ENCODE measurements at places on chromosomes 6 and 20.

DNA sequence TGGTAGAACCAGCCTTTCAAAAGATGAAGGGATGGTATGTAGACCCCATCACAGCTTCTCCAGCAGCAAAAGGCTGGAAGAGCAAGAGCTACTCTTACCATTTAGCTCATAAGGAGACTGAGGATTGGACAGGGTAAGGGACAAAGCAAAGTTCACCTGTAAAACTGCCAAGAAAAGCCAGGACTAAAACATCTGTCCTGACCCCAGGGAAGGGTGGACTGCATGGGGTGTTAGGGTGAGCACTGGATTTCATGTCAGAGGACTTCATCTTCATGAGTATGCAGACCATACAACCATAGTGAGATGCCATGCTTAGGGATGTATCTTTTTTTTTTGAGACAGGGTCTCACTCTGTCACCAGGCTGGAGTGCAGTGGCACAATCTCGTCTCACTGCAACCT is 19.3 kb downstream of the AHCY start:
- no peak for DNase-seq

DNA sequence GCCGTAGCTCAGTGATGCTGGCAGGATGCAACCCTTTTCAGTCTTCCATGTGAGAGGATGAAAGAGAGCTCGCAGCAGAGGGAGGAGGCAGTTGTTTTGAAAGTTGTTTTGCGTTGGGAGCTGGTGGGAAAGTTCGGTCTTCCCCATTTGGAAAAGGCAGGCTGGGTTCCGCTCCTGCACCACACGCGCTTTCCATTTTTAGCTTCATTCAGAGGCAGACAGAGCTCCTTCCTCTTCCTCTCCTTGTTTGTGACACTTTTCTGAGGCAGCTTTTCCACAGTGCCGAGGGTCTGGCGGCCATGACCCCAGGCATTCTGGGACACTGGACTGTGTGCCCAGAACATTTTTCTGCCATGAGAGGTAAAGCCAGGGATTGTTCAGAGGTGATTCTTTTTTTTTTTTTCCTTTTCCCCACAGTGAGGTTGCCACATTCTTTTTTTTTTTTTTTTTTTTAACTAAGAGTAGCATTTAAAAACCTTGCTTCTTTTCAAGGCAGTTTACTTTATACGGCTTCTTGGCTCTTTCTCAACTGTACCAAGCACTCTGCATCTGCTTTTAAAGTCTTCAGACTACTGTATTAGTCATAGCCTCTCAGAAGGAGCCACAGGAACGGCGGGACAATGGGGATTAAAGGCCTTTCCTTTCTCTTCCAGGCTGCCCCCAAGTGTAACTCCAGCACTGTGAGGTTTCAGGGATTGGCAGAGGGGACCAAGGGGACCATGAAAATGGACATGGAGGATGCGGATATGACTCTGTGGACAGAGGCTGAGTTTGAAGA is 1.6 kb downstream of the PRDM1 start:
- DNase-seq: no peak

DNA sequence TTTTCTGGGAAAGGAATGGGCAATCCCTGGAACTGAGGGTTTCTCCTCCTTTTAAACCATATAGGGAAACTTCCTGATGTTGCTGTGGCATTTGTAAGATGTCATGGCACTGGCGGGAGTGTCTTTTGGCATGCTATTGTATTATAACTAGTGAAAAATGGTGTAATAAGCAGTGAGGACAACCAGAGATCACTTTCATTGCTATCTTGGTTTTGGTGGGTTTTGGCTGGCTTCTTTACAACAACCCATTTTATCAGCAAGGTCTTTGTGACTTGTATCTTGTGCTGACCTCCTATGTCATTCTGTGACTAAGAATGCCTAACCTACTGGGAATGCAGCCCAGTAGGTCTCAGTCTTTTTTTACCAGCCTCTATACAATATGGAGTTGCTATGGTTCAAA is 9.1 kb upstream of the DCBLD1 start:
- DNase-seq: no peak

DNA sequence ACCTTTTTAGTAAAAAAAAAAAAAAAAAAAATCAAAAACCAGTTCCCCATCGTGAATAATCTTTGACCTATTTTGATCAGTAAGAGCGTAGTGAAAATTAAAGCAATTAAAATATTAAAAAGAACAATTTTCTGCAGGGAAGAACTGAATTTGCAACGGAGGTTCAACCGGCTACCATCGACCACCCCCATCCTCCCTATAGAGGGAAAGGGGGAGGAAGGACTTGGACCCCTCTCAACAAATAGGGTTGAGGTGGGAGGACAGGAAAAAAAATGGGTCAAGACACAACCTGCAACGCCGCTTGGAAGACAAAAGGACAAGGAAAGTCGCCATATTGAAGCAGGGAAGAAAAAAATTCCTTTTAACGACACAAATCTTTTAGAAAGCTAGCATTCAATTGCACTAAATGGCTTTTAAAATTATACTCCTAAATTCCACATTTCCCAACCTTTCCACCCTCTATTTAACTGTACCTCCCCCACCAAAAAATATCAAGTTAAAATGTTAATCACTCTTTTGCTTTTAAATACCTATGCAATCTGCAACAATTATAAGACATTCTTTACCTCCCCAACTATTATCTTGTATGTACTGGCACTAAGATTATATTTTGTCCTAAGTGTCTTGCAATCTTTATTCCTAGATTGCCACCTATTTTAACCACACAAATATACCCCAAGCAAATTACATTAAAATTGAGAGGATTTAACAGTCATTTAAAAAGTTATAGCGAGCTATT is 1.7 kb downstream of the PPP1R10 start:
- DNase-seq: no peak

- no peak for DNase-seq
Observed at GRCh38 chr6:115194981-115195638, 852.3 kb upstream of the HS3ST5 start.

- DNase-seq: no peak
Observed at GRCh38 chr20:13452470-13453124, 186.1 kb downstream of the TASP1 start.

DNA sequence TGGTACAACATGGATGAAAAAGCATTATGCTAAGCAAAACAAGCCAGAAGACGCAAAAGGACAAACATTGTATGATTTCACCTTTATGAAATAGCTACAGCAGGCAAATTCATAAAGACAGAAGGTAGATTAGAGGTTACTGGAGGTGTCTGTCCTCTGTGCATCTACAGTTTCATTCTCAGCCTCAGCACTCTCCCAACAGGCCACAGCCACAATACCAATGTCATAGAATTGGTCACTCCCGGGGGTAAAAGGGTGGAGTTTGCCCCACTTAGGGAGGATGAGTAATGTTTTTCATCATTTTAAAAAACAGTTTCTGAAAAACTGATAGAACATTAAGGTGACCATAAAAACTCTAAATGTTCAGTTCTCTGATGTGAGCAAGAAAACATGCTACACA is 17.2 kb upstream of the TMX4 start:
- DNase-seq: no peak

DNA sequence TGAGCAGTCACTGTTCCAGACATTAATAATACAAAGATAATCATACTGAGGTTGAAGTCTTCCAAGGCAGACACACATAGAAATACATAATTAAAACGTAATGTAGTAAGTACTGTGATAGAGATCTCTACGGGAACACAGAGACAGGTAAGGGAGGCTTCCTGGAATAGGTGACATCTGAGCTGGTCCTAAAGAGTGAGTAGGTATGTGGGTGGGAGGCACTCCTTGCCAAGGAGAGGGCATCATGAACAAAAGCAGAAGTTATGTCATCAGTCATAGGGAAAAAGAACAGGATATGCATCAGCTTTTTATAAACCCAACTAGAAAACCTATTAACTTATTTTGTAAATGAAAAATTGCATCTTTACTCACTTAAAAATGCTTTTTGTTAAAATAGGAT is 110.0 kb downstream of the MAP7 start:
- DNase-seq: no peak

DNA sequence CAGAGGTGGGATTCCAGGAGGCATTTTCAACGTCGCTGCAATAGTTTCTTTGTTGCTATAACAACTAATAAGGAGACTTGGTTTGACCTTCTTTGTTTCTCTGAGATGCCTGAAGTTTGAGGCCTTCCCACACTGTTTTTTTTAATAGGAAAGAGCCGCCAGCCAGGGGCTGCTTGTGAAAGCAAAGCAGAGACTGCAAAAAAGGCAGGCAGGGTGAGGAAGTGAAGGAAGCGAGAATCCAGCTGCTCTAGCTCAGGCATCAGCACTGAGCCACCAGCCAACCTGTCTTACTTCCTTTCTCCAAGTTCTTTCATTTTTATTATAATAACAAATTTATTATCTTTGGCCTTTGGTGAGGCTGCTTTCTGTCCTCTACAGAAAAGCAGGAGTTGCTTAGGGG is 179.1 kb downstream of the DOK5 start:
- no peak for DNase-seq

- no peak for DNase-seq
Observed at GRCh38 chr6:169026175-169026574, 227.5 kb downstream of the THBS2 start.

DNA sequence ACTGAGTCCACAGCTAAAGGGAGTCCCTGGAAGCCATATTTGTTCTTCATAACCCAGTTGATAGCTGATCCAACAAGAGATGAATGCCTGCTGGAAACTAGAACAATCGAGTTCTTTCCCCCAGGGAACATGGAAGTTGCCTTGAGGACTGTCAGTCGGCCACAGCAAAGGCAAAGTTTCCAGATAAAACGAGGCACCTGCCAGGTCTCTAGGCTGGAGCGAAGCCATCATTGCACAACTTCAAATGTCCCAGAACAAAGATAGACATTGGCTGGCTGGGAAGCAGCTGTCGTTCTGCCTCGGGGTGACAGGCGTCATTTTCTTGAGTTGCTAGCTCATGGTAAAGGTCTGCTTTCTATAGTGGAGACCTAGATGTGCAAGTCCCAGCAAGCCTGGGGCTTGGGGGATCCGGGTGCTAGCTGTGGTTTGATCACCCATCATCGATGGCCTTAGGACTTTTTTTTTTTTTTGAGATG is 184.4 kb upstream of the ZNF217 start:
- no peak for DNase-seq

GRCh38 chr20:61500791-61501321 is 248.8 kb downstream of the CDH4 start:
- no peak for DNase-seq

DNA sequence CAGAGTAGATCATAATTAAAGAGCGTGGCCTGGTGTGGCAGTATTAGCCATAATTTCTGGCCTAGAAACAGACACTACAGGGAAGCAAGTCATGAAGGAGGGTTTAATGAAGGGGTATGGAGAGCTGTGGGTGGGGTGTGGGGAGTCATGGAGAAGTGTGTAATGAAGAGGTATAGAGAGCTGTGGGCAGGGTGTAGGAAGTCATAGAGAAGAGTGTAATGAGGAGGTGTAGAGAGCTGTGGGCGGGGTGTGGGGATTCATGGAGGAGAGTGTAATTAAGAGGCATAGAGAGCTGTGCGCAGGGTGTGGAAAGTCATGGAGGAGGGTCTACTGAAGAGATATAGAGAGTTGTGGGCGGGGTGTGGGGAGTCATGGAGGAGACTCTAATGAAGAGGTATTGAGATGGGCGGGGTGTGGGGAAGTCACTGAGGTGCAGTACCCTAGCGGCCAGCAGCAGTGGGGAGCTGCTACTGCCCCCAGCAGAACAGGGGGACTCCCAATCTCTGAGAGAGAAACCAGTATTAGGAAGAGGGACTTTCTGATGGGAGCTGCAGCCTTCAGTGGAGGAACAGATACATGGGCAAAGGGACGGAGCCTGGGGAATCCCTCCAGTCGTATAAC is 145.4 kb upstream of the FOXA2 start:
- DNase-seq: no peak

DNA sequence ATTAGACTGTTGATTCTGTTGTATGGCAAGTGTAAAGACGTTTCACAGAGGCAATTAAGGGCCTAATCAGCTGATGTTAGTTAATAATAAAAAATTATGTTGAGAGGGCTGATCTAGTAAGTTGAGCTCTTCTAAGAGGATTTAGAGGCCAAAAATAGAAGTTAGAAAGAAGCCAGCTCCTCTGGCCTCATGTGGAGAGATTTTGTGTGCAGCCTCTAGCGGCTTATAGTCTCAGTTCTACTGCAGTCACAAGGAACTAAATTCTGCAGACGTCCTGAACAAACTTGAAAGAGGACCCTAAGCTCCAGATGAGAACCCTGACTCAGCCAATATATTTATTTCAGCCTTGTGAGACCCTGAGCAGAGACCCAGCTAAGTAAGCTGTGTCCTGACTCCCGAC is 498.6 kb downstream of the BTBD3 start:
- no peak for DNase-seq

- DNase-seq: no peak
Observed at GRCh38 chr20:24668384-24668702, 198.9 kb downstream of the SYNDIG1 start.

- DNase-seq: no peak
Observed at GRCh38 chr6:7769702-7770101, 43.8 kb downstream of the BMP6 start.

GRCh38 chr6:116859264-116859663 is 17.8 kb upstream of the RFX6 start:
- DNase-seq: no peak

DNA sequence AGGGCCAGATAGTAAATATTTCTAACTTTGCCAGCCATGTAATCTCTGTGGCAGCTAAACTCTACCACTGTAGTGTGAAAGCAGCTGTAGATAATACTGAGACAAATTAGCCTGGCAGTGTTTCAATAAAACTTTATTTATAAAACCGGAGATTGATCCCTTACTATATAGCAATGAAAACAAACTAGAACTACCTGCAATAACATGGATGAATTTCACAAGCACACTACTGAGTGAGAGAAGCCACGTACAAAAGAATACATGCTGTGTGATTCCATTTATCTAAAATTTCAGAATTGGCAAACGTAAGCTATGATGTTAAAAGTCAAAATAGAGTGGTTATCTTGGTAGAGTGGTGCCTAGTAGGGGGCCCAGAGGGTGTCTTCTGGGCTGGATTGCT is 198.7 kb upstream of the SGK1 start:
- no peak for DNase-seq

GRCh38 chr20:43722153-43722505 is 4.7 kb downstream of the GTSF1L start:
- DNase-seq: no peak

DNA sequence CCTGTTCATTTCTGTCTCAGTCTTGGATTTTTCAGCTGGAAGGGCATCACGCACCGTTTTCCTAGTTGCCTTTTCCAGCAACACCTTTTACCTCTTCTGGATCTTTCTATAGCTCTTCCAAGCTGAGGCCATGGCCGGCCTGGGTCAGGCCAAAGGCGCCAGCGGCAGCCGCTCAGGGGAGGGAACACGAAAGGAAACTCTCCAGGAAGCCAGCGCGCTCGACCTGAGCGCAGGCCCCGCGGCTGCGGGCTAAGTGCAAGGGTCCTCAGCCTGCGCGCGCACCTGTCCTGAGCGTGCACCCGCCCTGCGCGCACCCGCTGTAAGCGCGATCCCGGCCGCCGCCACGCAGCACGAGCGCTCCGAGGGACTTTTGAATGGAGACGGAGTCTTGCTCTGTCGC is 43.8 kb upstream of the TMEM181 start:
- no peak for DNase-seq

DNA sequence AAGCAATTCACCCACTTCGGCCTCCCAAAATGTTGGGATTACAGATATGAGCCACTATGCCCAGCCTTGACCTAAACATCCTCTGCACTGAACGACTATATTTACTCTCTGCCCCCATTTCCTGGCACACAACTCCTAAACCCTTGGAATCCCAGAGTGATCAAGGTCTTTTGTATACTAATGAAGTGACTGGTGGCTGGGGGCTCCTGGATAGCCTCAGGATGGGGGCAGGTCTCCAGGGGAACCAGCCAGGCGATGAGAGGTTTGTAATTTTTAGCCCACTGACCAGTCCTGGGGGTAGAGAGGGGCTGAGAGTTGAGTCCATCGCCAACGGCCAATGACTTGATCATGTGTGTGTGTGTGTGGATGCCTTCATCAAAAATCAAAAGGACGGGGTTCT is 71.1 kb downstream of the FAM50B start:
- DNase-seq: no peak

Data from activated CD8-positive, alpha-beta memory T cell treated with anti-CD3 and anti-CD28 coated beads for 1 hour (primary cell).